ENCODE measurements at places on chromosomes 2 and 18. TPM values are rescaled to one million over a fixed set of nuclear protein-coding genes. Genes with fewer than 3 reads are reported as not detected.

Gene CTLA4
- polyA plus RNA-seq, result not detected

Gene HOXD10
- not detected for polyA plus RNA-seq

Gene CCDC68
- 0.30 TPM for polyA plus RNA-seq

Gene CNDP1
- 2.1 TPM for polyA plus RNA-seq

Gene ZSWIM2
- polyA plus RNA-seq, result 0.86 TPM

Gene ANKAR
- polyA plus RNA-seq, result 7.4 TPM

Gene TRABD2A
- polyA plus RNA-seq, result 2.7 TPM

Gene SLC5A7
- not detected for polyA plus RNA-seq

Gene SPATA3
- polyA plus RNA-seq, result not detected

Gene TSHZ1
- polyA plus RNA-seq, result 0.40 TPM

Gene CENPA
- 2.1 TPM for polyA plus RNA-seq

Gene PIEZO2
- polyA plus RNA-seq, result 0.12 TPM

Gene ZSCAN30
- polyA plus RNA-seq, result 25.4 TPM

Gene STAT4
- polyA plus RNA-seq, result 5.1 TPM

Gene IL1B
- not detected for polyA plus RNA-seq

Gene CDC42EP3
- 25.2 TPM for polyA plus RNA-seq
